ENCODE measurements at places on chromosomes 12 and 14.
A peak's percentile ranks its signal among the peaks of the same experiment; 100 is the strongest.

DNA sequence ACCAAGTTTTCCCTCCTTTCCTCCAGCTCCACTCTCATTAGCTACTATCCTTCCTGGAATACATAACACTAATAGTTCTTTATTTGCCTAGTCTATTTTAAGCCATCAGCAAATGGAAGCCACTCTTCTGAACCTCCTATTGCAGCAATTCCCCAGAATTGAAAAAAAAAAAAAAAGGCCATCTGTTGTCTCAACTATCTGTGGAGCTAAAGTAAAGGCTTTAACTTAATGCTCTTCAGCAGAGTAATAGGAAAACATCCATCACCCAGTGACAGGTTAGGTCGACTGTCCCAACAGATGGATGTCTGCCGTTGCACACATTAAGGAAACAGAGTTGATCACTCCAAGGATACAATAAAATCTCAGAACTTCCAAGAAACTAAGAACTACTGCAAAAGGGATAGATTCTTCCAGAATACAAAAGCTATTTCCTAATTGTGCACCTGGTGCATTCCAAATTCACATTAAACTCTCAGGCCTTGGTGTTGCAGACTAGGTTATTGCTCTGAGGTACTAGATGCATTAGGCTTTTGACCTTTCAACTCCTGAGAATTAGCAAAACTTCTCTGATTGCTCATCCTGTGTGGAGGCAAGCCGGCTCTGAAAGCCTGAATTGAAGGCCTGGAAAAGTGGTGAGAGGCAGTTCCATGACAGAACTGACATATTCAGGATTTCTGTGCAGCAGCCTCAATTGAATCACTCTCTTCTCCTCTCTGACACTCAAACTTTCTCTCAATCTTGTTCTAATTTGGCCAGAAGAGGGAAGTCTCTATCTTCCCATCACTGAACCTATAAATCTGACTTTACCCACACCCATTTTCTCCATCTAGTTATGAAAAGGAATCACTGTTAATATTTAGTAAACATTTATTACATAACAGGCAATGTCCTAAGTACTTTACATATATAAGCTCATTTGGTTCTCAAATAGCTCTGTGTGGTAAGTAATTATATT, 238.4 kb upstream of the HMGA2 start:
- DNase-seq = no peak

- no peak for DNase-seq
These were observed 76.8 kb downstream of the ATXN7L3B start for GRCh38 chr12:74614426-74614825.

GRCh38 chr12:32183650-32184049, 77.0 kb downstream of the BICD1 start:
- DNase-seq = no peak

DNA sequence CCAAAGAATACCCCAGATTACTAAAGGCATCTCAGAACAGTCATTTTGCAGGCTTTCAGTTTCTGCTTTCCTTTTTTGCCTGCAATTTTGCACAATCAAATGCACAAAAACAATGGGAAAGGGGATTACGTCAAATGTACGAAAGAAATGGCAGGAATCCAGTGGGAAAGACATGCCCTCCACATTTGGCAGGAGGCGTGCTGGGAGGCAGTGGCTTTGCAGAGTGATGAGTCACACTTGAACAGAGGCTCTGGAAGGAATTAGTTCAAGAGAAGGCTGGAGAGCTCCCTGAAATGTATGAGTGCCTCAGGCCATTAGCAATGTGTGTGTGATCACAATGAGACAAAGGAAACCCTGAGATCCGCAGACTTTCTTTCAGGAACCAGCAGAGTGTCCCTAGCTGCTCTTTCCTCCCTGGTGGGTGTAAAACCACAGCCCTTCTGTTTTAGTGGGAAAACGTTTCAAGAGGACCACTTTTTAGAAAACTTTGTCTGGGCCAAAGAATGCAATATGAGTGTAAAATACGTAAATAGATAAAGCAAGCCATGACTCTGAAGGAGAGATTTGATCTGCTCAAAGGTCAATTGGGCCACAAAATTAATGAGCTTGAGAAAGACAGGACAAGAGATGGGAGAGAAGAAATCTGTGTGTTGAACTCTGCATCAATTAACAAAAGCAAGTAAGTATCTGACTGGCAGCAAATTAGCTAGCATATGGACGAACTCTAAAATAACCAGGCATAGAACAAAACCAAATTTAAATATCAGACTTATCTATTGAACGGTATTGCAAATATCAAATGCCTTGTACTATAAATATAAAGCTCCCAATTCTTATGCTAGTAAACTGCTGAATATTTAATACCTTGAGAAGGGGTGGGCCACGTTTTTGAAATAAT, 155.4 kb upstream of the PDE3A start:
- DNase-seq = no peak

DNA sequence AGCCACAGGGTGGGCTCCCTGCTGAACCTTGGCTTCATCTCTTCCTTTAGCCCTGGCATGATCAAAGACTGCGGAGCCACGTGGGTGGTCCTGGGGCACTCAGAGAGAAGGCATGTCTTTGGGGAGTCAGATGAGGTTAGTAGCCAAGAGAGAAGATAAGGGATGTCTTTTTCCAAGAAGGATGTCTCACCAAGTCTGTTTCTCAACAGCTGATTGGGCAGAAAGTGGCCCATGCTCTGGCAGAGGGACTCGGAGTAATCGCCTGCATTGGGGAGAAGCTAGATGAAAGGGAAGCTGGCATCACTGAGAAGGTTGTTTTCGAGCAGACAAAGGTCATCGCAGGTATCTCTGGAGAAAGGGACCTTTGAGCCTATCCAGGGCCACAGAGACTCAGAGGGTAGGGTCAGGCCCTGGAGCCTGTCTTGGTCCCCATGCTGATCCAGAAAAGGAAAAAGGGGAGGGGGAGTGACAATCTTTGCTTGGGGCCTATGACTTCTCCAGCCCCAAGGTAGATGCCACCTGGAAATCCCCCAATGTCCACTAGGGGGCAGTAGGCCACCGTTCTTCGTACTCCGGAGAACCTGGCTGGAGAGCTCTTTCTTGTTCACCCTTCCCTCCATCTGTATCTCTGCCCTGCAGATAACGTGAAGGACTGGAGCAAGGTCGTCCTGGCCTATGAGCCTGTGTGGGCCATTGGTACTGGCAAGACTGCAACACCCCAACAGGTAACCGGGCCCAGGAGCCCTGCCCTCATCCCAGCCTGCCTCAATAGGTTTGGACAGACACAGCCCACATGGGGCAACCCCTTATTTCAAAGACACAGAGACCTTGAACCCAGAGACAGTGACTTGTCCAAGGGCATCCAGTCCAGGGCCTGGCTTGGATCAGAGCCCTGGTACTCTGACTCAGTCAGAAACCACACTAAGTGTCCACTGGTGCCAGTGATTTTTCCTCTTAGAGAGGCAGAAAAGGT, 2.0 kb downstream of the TPI1 start:
- peak; percentile 76 for DNase-seq

DNA sequence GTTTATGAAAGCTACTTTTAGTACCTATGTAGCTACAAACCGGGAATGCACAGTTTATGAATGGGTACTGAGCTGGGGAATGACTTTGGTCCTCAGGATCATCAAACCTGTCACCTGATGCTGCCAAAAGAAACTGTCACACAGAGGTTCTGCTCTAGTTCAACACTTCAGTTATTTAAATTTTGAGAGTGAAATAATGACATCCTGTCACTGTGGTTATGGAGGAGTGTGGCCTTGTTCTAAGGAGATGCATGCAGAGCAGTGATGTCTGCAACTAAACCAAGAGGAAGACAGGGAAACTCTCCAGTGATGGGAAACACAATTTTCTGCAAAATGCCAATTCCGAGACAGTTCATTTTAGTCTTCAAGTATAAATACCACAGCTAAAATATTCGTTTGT, 4.8 kb upstream of the AEBP2 start:
- no peak for DNase-seq

DNA sequence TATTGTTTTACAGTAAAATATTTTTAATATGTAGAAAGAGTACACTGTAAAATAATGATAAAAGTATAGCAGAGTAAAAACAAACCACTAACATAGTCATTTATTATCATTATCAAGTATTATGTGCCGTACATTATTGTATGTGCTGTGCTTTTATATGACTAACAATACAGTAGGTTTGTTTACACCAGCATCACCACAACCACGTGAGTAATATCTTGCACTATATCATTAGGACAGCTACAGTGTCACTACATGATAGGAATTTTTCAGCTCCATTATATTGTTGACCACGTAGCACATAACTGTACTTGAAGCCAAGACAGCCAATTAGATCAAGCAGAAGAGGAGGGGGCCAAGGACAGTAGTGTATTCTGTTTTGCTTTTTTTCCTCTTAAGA, 415.4 kb downstream of the RAD51B start:
- no peak for DNase-seq

- no peak for DNase-seq
These were observed 57.2 kb downstream of the ESRRB start for GRCh38 chr14:76432827-76433752.

GRCh38 chr14:99035712-99036610, 236.0 kb downstream of the BCL11B start:
- no peak for DNase-seq

DNA sequence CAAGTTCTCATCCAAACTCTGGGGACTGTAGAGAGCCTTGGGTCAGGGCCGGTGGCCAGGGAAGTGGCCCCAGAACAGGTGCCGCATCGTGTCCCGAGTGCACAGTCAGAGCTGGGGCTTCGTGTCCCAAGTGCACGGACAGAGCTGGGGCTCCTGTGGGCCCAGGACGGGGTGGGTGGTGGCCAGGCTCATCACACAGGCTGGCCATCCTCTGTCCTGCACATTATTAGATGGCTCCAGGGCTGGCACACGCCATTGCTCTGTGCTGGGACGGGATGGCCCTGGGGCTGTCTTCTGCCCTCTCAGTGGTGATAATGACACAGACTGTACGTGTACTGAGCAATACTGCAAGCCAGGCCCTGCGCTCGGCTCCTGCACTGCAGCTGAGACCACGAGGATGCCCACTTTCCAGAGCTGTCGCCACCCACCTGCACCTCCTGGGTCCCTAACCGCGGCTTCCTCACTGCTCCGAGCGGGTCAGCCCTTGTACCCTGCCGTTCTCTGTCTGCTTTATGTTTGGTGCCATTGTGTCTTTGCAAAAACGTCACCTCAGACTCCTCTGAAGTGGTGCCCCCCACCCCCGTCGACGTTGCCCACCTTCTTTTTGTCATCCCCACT, 1.9 kb downstream of the FBRSL1 start:
- DNase-seq = no peak

GRCh38 chr12:119016715-119017114, 35.4 kb downstream of the SRRM4 start:
- no peak for DNase-seq

- DNase-seq = no peak
These were observed 2.8 kb downstream of the NKX2-8 start for GRCh38 chr14:36579573-36580140.

DNA sequence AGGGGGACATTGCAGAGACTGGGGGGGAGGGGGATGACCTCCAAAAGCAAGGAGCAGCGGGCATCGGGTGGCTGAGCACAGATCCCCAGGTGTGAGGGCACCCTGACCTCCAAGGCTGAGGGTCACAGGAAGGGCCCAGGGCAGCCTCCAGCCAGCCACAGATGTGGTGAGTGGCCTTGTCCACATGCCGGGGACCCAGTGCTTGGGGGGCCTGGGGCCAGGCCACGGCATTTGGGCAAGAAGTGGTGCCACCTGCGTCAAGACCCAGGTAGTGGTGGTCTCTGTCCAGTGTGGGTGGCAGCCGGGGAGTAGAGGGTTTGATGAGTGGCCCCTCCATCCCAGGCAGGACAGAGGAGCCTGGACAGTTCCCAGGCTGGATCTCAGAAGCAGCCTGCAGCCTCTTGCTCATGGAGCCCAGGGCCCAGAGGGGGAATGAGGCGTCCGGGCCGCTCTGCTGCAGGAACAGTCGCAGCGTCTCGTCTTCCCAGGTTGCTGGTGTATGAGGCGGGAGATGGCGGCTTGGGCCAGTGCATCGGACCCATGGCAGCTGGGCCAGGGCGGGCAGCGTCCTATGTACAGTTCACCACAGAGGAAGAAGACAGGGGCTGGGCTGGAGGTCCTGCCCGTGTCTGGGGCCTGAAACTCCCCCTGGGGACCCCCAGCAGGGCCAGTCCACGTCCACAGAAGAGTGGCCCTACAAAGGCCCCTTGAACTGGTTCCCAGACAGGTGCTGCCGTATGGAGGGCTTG, 33.5 kb downstream of the CCNK start:
- DNase-seq = no peak

- DNase-seq = peak; percentile 9
These were observed 79.8 kb downstream of the SRRM4 start for GRCh38 chr12:119060847-119061796.

DNA sequence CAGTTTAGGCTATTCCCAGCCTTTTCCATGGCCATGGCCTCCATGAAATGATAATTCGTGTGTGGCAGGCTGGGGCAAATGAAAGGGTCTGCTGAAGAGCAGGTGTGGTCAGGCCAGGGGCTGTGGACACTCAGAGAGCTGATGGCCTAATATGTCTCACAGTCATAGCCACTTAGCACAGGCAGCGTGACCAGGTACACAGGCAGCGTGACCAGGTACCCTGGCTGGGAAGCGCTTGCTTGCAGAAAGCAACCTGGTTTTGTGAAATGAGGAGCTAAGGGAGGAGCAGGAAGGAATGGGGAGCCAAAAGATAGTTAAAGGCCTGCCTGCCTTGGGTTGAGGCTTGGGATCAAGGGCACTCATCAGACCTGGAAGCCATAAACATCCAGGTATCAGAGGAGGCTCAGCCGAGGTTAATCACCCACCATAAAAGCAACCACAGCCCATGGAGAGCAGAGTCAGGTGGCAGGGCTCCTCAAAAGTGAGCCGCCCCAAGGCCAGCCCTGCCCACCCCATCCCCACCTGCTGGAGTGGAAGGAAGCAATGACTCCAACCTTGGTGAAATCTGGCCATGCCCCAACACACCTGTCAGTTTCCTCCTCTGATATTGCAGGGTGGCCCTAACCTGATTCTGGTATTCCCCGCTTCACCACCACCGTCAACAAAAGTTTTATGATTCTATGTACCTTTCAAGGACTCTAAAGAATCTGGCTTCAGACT, 8.0 kb upstream of the KRT8 start:
- DNase-seq = no peak

GRCh38 chr12:121364683-121365121, 12.5 kb upstream of the ANAPC5 start:
- no peak for DNase-seq

- DNase-seq = no peak
These were observed 78.5 kb upstream of the SSTR1 start for GRCh38 chr14:38129192-38129591.

- DNase-seq = no peak
These were observed 22.3 kb downstream of the SYT1 start for GRCh38 chr12:78886719-78887407.

DNA sequence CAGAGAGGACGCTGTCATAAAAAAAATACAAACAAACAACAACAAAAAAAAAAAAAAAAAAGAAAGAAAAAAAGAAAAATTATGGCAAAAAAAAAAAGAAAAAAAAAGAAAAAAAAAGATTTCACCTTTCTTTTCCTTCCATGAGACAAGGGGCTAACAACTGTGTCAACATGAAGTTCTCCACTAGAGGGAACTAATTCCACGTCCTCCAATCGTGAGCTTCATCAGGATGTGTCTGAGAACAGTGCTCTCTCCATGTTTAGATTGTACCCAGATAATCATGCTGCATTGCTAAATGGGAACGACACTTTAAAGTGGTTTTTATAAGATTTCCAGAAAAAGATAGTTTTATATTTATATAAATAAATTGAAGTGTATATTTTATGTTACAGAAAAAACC, 96.2 kb upstream of the PTPRB start:
- DNase-seq = no peak

Data from stimulated activated CD4-positive, alpha-beta T cell treated with anti-CD3 and anti-CD28 coated beads, Interleukin-12 subunit alpha, Interleukin-12 subunit beta, amount 100 ng/mL, for 4 hours (primary cell).